ENCODE measurements at places on chromosomes 1 and 21.
A peak's percentile ranks its signal among the peaks of the same experiment; 100 is the strongest.

GRCh38 chr1:53260631-53261247 is 22.4 kb upstream of the MAGOH start:
- no peak for DNase-seq

GRCh38 chr1:29105822-29106221 is 17.9 kb downstream of the TMEM200B start:
- DNase-seq: no peak

GRCh38 chr1:19435181-19435580 is 50.2 kb downstream of the CAPZB start:
- no peak for DNase-seq

DNA sequence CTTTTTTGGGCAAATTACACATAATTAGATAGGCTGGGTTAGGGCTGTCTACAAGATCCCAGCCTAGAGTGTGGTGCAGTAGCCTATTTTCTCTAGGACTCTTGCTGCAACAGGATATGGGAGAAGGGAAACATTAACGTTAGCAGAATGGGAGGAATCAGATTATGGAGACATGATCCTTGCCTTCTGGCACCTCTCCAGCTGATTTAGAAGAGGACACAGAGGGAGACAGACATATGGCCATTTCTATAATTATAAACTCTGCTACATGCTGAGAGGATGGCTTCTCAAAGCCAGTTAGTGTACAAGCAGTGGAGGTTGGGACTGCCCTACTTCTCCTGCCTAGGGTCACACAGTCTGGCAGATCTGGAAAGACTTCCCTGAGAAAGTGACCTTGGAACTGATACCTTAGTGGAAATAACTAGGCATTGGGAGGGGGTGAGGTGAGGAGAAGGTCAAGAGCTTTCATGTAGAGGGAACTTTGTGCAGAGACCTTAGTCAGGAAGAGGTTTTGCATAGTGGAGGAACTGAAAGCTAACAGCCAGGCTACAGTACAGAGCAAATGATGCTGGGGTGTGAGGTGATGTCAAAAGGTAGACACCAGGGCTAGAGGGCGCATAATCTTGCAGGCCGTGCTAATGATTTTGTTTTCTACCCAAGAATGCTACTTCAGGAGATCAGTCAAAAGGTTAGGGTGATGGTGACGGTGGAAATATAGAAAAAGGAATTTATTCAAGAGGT is 1.2 kb upstream of the CD1D start:
- DNase-seq: no peak

DNA sequence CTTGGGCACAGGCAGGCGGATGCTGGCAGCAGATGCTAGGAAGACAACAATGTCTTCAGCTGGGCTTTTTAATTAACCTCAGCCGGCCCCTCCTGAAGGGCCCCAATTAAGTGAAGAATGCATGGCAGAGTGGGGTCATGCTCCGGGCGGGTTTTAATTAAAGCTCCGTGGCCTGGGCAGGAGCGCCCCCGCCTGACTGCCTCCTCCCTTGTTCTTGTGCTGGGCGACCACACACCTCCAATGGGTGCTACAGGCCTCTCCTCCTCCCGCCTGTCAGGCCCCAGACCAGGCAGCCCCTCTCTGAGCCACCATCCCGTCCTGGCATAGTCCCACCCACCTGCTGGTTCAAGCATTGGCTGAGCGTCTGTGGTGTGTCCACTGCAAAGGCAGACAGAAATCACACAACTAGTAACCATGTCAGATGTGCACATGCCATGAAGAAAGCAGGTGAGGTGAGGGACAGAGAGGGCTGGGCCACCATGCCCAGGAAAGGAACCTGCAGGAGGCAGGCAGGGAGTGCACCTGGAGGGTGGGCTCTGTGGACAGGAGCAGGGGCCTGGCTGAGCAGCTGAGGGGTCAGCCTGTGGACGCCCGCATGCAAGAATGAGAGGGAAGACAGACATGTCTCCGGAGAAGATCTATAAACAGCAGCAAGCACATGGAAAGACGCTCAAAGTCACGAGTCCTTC is 8.5 kb upstream of the ARF1 start:
- DNase-seq: peak; percentile 62

Measured in ecto neural progenitor cell (in vitro differentiated cells).